ENCODE measurements at places on chromosomes 7 and 10.

DNA sequence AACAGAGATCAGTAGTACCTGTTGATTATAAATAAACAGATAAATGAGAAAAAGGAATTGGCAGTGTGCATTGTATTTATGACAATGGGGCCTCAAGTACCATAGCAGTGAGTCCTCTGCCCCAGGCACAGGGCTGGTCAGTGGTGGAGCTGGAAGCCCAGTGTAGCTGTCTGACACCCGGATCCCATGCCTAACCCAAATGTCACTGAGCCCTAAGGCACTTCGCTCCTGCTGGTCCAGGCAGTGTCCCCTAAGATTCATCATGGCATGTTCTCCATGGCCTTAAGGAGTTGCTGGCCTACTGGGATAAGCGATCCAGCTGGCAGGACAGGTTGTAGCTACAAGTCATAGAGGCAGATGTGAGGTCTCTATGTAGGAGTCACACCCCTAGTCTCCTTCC, 3.3 kb upstream of the ZNF736 start:
- no peak for DNase-seq

GRCh38 chr7:42686594-42687156, 225.2 kb downstream of the C7orf25 start:
- DNase-seq = no peak

DNA sequence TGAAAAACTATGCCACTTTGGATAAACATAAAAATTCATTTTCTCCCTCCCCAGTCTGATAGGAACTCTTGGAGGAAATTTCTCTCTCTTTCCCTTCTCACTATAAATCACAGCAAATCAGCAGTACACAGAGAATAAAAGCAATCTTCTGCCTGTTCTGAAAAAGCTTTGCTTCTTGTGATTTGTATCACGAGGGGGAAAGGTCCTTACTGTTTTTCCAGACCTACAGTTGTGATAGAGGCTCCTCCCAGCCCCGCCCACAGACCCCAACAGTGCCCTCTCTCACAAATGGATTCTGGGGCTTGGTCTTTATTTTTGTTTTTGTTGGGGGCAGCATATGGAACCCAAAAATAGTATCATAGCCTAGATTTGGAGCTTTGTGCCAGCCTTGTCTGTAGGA, 12.2 kb downstream of the FOXK1 start:
- DNase-seq = no peak

DNA sequence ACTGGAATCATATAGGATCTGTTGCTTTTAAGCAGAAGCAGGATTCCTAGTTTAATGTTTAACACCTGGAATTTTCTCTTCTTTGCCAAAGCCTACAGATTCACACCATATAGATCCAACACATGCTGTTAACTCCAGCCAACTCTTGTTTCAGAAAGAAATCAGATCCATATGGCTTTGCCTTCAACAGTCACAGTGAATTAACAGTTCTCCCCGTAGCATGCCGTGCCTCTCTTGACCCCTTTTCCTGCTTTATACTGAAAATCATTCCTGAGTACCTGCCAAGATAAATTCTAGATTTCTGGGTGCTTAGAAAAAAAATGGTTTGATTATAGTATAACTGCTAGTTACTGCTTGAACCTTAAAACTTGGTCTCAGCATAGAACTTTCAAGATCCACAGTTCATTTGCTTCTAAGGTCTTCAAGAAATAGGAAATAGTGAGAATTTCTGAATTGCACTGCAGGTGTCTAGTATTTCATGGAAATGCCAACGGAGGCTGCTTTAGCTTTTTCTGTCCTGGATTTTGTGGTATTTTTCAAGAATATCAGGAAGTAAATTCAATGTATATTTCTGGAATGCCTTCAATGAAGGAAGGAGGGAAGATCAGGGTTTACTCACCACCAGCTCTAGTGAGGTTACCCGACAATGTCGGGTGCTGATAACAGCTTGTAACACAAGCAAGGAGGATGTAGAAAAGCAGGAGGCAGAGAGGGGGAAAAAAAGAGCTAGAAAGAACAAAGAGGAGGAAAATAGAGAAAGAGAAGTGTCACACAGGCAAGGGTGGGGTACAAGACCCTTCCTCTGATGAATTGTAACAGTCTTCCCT, 6.6 kb downstream of the AASS start:
- no peak for DNase-seq

DNA sequence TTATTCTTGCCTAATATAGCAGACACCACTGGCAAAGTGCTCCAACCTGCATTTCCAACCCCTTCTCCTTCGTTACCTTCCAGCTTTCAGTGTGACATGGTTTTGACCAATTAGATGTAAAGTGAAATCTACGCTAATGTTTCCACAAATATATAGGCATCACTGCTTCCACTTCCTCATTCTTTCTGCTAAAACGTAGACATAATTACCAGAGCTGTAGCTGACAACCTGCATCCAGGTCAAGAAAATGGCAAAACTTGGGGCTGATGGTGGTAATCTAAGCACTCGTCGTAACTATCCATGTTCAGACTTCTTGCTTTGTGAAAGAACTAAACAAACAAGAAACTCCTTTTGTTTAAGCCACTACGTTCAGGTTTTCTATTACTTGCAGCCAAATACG, 41.8 kb upstream of the COL1A2 start:
- DNase-seq = no peak

DNA sequence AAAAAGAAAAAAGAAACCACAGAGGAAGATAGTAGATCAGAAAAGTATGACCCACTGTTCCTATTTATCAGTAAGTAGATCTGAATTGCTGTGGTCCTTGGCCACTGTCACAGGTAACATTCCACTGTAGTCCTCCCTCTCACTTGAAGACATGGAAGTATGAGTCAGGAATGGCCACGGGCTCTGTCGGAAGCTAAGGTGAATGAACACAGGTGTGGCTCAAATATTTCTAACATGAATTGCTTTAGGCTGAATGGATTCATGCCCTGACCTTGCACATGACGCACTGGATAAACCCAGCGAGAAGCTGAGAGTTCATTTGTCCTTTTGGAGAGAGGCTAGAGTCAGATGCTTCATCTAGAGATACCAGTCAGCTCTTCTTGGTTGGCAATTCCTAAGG, 224.5 kb upstream of the SP8 start:
- no peak for DNase-seq

GRCh38 chr10:119671381-119671780, 20.2 kb downstream of the BAG3 start:
- DNase-seq = no peak

GRCh38 chr7:44236333-44236728, 35.6 kb downstream of the YKT6 start:
- no peak for DNase-seq

- DNase-seq = no peak
These were observed 22.6 kb downstream of the PODXL start for GRCh38 chr7:131533566-131534561.

- DNase-seq = no peak
These were observed 141.0 kb downstream of the DKK1 start for GRCh38 chr10:52455098-52455497.

- DNase-seq = no peak
These were observed 769.9 kb downstream of the MAGI2 start for GRCh38 chr7:78683566-78683965.

DNA sequence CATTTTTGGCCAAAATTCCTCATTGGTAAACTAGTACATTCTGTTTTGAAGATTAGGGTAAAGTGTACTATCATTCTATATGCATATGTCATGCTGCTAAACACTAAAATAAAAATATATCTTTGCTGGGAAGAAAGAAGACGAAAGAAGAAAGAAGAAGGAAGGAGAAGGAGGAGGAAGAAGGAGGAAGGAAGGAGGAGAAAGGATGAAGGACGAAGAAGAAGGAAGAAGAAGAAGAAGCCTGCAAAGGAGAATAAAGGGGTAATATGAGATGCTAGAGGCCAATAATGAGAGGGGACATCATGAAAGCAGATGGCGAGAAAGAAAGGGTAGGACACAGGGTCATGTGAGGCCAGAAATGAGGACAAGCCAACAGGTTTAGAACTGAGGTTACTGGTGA, 8.0 kb downstream of the SLC25A13 start:
- no peak for DNase-seq

DNA sequence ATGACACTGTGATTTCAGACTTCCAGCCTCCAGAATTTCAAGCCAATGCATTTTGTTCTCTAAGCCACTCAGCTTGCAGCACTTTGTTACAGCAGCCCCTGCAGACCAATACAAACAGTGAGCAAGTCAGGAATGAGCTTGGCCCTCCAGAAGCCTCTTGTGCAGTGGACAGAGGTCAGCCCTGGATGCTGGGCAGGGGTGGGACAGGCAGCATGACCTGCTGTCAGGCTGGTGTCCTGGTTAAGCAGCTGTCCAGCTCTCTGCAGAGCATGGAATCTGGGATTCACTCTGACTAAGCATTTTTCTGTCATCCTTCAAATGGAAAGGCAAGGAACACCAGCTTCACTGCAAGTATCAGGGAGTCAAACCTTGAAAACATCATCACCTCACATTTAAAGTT, 85.5 kb upstream of the GDF10 start:
- DNase-seq = no peak

DNA sequence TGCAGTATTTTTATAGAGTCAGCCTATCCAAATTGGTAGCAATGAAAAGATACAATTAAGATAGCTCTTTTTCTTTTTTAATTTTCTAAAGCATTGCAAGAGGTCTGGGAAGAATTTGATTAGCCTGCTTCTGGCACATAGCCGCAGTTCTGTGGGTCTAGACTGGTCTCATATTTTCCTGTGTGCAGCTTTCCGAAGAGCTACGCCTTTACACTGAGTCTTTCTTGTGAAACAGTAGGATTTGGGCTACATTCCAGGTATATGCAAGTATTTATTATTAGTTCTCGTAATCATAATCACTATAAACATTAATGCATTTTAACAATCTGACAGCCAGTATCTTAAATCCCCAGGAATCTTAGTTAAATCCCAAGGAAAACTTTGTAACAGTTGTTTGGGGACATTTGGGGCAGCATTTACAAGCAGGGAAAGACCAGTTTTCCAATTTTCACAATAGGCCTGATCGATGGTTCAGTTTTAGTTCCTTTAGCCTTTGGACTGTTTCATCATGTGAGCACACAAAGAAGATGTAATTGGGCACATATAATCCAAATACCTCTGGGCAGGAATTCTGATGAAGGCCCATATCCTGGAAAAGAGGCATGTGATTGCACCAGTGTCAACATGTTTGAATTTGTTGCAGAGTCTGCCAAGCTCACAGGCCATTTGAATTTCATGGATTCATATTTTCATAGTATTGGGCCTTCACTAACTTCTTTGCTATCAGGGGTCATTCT, 287.3 kb downstream of the INHBA start:
- no peak for DNase-seq

DNA sequence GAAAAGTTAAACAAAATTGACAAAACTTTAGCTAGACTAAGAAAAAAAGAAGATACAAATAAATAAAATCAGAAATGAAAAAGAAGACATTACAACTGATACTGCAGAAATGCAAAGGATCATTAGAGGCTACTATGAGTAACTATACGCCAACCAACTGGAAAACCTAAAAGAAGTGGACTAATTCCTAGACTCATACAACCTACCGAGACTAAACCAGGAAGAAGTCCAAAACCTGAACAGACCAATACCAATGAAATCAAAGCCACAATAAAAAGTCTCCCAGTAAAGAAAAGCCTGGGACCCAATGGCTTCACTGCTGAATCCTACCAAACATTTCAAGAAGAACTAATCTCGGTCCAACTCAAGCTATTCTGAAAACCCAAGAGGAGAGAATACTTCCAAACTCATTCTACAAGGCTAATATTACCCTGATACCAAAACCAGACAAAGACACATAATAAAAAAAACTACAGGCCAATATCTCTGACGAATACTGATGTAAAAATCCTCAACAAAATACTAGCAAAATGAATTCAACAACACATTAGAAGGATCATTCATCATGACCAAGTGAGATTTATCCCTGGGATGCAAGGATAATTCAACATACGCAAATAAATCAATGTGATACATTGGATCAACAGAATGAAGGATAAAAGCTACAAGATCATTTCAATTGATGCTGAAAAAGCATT, 20.3 kb downstream of the ELAPOR2 start:
- DNase-seq = no peak

DNA sequence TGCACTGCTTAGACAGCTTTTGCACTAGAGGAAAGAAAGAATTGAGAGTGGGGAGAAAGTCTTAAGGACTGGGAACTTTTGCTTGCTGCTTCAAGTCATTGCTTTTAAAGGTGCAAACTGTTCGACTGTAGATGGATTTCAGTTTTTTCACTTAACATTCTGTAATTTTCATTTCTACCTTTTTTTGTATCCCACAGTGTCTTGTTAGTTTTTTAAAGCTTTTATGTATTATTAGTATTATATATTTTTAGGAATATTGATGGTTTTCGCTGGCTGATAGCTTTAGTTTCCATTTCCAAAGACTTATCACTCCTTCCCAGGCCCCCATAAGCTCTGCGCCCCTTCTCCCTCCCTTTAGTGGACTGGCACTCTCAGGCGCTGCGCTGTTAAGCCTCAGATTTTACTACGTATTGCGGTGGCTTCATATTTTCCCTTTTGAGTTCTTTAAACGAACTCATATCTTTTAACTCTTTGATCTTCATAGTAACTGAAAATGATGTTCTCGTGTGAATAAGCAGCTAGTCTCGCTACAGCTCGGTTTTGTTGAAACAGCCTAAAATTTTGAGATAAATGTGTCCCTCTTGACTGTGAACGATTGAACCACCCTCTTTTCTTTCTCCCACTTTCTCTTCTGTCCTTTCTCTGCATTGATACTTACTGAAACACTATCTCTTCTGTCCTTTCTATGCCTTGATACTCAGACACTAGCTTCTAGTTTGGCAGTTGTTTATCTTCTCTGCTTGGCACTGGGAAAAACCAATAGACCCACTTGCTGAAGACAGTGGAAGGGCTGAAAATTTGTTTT, 2.5 kb upstream of the ETV1 start:
- no peak for DNase-seq

GRCh38 chr7:81383846-81384245, 386.0 kb downstream of the HGF start:
- no peak for DNase-seq

- no peak for DNase-seq
These were observed 43.0 kb downstream of the ZMYND11 start for GRCh38 chr10:178208-178607.

DNA sequence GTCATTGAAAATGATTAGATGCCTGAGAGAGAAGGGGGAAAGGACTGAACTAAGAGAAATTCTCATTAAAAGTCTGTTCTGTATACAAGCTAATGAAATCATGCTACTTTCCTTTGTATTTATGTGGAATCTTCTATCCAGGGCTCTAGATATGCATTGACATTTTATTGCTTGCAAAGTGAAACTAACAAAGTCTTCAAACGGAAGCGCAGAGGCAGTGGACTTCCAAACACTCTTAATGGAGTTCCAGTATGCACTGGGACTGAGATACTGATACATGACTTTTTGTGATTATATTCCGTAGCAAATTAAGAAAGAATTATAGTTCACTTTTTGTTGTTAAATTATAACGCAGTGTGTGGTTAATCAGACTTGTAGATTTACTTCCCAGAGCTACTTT, 166.8 kb upstream of the TBX20 start:
- no peak for DNase-seq

Data from CD4-positive, alpha-beta T cell treated with Interleukin-6 at 100 ng/mL for 8 hours (primary cell).